ENCODE measurements at places on chromosomes 3 and 15.
A peak's percentile ranks its signal among the peaks of the same experiment; 100 is the strongest.

DNA sequence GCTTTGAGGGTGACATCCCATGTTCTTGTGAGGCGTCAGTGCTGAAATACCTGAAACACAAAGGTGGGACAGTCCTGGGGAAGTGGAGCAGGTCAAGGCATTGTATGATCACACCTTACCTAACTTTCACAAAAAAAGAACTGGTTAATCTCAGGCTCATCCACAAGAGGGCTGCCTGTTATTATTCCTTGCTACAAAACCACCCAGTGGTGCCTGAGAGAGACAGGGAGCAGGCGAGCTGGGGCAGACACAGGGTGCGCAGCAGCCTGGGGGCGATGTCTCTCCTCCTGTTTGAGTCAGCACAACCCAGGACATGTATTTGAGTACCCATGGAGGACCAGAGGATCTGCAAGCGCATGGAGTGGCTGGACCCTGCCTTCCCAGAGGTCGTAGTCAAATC is 316.8 kb upstream of the ATP10A start:
- no peak for DNase-seq

DNA sequence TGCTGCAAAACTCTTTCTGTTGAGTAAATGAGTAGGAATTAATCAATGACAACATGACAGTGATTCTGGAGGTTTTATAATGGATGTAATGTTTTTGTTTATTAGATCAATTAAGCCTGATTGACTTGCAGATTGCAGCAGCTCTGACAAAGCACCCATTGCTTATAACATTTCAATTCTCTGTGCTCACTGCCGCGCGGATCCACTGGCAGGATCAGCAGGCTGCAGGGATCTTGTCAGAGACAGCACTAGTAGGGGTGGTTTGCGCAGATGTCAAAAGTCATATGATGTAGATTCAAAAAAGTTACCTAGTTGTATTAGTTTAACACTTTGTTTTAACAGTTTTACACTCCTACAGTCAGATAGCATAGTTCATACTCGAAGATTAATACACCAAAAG is 93.4 kb downstream of the MBNL1 start:
- peak; percentile 47 for DNase-seq

- peak; percentile 60 for DNase-seq
Measured at GRCh38 chr3:123660900-123661299, 76.0 kb upstream of the HACD2 start.

- DNase-seq = no peak
Measured at GRCh38 chr3:69330891-69331400, 54.9 kb downstream of the FRMD4B start.

Data from amygdala (tissue), 56 donors.